ENCODE measurements at places on chromosomes 5 and 9.

DNA sequence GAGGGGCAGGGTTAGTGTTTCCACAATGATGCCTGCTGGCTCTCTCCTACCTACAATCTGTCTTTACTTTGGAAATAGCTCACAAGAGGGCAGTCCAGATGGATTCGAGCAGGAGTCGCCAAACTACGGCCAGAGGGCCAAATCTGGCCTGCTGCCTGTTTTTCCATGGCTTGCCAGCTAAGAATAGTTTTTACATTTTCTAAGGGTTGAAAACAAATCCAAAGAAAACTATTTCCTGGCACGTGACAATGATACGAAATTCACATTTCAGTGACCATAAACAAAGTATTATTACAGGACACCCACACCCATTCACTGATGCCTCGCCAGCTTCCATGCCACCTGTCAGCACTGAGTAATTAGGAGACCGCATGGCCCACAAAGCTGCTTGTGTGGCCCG lies 162.9 kb upstream of the WWC1 start:
- no peak for DNase-seq

DNA sequence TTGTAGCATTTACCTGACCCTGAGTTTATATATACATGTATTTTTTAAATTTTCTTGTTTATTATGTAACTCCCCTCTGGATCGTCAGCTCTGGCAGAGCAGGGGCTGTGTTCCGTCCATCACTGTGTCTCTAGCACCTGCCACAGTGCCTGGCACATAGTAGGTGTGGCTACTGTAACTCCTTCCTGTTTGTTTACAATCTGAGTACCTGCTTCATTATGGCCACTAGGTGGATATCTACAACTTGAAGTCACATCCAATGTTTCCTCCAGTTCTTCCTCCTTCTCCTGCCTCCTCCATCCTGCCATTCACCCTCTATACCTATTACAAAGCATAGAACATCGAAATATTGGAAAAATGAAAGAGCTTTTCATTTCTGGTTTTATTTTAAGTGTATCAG lies 14.2 kb upstream of the PPP1R2B start:
- no peak for DNase-seq

- no peak for DNase-seq
These were observed 8.9 kb downstream of the NR2F1-AS1 start for GRCh38 chr5:93572101-93572607.

DNA sequence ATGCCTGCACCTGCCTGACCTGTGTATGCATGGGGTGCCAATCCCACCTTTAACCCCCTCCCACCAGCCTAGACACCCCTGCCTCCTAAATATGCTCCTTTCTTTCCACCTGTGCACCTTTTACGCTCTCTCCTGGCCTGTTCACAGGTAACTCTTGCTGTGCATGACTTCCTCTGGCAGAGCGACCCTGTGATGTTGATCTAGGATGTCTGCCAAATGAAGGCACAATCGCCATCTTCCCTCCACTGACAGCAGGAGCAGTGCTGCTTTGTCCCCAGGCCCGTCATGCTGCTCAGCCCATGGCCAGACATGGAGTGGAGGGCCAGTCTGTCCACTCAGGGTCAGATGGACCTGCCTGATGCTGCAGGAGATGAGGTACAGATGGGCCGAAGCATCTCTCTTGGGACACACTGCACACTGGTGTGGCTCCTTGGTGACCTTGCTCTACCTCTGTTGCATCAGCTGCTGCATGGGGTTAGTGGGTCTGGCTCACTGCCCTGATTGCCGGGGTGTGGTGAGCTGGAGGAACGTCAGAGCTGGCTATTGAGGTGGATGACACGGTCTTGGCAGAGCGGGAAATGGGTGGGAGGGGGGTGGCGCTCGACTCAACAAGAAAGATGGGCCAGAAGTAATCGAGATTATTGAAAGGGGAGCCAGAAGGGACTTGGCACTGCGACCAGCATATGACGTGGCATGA lies 101.7 kb upstream of the PITX1 start:
- DNase-seq, result no peak

DNA sequence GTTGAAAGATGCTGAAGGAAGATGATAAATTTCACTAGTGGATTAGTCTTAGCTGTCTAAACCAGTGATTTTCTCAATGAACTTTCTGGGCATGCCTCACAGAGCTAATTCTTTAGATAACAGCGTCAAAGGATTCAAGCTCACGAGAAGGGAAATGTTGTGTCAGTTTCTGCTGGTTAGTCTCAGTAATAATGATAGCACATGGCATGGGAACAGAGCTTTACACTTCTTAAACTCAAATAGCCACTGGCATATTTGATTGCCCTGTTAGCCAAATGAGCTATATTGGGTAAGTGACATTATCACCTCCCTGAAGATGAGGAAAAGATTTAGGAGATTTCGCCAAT lies 139.3 kb upstream of the NR3C1 start:
- DNase-seq, result no peak

GRCh38 chr9:128254855-128255759 lies 20.7 kb downstream of the GOLGA2 start:
- peak; percentile 79 for DNase-seq

- DNase-seq, result no peak
These were observed 108.2 kb upstream of the IFNE start for GRCh38 chr9:21590058-21590996.

- peak; percentile 23 for DNase-seq
These were observed 7.0 kb upstream of the UGT3A2 start for GRCh38 chr5:36073595-36074216.

DNA sequence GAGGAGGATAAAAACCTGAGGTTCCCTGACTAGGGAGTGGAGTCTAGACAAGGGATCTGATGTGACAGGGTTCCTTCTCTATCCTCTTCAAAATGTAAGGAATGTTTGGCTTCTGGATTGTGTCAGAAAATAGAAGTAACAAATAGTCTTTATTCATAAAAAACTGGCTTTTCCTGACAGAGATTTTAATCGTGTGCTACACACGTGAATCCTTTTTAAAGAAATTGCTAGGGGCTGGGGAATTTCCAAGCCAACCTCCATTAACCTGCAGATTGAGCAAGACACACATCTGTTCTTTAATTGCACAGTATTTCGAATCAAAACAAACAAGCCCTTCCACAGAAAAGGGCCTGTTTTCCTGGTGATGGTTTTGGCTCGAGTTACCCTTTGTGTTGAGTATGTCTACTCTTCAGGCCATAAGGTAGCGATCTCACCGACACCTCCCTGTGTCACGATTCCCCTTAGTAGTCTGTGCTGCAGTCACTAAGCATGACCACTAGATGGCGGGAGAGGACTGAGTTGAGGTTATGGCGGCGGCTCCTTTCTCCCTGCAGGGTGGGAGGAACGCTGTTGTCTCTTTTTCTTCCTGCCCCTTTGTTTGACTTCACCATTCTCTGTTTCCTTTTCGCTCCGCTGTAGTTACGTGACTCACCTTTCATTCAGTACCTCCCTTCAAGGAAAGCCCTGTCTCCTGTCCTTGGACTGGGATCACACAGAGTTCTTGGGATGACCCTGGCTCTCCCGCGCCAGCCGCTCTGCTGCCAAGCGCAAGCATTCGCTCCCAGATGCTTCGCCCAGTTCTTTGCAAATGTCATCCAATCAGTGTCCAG lies 137.1 kb upstream of the SLC24A2 start:
- peak; percentile 80 for DNase-seq

GRCh38 chr9:131410044-131410491 lies 16.2 kb downstream of the PRRC2B start:
- DNase-seq, result no peak

GRCh38 chr5:139105621-139106071 lies 92.5 kb downstream of the SIL1 start:
- no peak for DNase-seq

GRCh38 chr9:81565609-81566008 lies 123.7 kb downstream of the TLE1 start:
- DNase-seq, result no peak

GRCh38 chr5:128264564-128265360 lies 181.2 kb downstream of the SLC12A2 start:
- DNase-seq, result no peak

DNA sequence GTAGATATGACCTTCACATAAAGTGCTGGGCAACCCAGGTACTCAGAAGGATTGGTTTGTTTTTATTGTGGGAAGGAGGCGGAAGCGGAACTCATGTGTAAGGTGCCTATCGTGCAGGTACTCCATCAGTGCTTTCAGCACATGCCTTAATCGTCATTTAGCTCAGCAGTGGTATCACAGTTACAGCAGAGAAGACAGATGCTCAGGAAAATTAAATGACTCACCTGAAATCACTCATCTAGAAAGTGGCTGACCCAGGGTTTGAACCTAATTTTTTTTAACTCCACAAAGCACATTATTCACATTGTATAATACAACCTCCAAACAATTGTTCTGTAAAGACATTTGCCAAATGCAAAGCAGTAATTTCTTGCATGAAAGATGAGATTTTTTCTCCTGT lies 2.2 kb downstream of the C5orf46 start:
- DNase-seq, result no peak

DNA sequence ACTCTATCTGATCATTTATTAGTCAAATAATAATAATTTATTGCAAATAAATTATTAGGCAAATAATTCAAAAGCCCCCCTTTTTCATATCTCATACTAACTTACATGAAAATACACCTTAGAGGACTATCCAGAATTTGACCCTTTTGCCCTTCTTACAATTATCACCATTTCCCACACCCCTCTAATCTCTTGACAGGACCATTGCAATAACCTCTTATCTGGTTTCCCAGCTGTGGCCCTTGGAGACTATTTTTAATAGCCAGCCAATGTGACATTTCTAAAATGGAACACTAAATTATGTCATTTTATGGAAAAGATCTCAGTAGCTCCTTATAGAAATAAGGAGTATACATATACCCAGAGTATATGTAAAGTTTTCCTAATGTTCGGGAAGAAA lies 588.4 kb upstream of the COX7C start:
- no peak for DNase-seq

- DNase-seq, result no peak
These were observed 446.3 kb downstream of the ENC1 start for GRCh38 chr5:74194196-74194595.

DNA sequence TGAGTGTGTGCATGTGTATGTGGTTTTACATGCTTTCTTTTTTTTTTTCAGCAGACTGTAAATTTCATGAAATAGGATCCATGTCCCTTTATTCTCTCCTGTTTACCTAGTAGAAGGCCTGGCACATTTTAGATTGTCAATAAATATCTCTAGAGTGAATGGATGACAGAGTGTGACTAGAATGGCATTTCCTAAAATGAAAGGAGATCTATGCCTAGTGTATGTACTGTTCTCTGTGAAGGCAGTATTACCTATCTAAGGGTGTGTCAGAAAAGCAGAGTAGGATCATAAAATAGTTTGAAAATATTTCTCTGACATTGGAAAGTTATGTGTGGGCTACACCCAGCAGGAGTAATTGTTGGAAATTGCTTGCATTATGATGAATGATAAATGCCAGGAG lies 1876.0 kb upstream of the C9orf72 start:
- DNase-seq, result no peak

- no peak for DNase-seq
These were observed 16.7 kb downstream of the HMHB1 start for GRCh38 chr5:143828710-143829109.

DNA sequence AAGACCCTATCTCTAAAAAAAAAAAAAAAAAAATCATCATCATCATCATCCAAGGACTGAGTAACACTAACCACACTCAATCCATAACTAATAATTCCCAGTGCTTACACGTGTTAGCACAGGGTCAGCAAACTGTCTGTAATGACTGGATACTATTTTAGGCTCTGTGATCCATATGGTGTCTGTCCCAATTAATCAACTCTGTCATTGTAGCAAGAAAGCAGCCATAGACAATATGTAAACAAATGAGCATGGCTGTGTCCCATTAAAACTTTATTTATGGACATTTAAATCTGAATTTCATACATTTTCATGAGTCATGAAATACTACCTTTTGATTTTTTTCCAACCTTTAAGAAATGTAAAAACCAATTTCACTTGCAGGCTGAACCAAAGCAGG lies 148.4 kb downstream of the SIL1 start:
- DNase-seq, result no peak

DNA sequence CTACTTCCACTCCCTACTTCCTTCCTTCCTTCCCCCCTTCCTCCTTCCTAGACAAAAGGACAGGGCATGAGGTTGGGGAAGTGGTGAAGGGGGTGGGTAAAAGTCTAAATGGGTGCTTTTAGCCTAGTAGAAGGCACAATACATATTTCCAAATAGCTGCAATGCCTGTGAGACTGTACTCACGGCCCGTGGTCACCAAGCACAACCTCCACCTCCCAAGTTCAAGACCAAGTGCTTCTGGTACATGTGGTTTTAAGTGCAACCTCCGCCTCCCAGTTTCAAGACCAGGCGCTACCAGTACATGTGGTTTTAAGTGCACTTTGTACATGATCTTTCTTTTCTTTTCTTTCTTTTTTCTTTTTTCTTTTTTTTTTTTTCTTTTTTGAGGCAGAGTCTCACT lies 14.5 kb upstream of the NTNG2 start:
- no peak for DNase-seq

DNA sequence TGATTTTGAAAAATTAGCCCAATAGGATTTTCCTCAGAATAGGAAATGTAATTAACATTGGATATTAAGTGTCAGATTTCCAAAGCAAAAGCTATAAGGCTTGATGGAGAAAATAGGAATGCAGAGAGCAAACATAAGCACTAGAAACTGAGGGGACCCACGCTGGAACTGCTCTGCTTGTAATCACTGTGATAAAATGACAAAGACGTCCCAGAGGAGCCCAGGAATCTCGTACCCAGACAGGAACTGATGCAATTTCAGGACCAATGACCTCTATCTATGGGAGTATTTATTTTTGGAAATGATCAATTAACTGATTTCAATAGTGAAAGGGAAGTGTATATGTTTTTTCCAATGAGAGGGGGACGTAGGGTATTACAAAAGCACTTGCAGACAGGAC lies 714.5 kb upstream of the WWC1 start:
- no peak for DNase-seq

DNA sequence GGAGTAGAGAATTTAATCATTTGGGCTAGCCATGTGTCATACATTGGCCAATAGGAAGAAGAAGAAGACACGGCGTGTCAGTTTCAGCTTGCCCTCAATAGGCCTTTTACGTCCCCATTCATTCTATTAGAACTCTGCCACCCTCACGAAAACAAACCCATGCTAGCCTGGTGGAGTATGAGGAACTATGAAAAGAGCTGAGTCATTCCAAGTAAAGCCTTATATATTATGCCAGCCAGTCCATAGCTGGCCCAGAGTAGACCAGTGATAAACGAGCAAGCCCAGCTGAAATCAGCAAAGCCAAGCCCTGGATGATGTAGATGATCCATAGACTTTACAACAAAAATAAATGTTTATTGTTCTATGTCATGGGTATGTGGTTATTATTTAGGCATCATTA lies 895.1 kb downstream of the TLE1 start:
- DNase-seq, result no peak

- no peak for DNase-seq
These were observed 43.0 kb downstream of the LRSAM1 start for GRCh38 chr9:127494304-127494702.

- no peak for DNase-seq
These were observed 222.0 kb downstream of the WDR70 start for GRCh38 chr5:37601163-37601562.

GRCh38 chr5:56108246-56108645 lies 113.5 kb upstream of the IL6ST start:
- DNase-seq, result no peak

- no peak for DNase-seq
These were observed 7.5 kb downstream of the RABGAP1 start for GRCh38 chr9:122948313-122948712.

GRCh38 chr5:91121347-91121993 lies 261.6 kb downstream of the ARRDC3 start:
- DNase-seq, result no peak

All from GM13976 (cell line).